ENCODE measurements at places on chromosomes 2 and 18.
A peak's percentile ranks its signal among the peaks of the same experiment; 100 is the strongest.

- no peak for DNase-seq
Measured at GRCh38 chr2:45862843-45863242, 211.4 kb downstream of the PRKCE start.

DNA sequence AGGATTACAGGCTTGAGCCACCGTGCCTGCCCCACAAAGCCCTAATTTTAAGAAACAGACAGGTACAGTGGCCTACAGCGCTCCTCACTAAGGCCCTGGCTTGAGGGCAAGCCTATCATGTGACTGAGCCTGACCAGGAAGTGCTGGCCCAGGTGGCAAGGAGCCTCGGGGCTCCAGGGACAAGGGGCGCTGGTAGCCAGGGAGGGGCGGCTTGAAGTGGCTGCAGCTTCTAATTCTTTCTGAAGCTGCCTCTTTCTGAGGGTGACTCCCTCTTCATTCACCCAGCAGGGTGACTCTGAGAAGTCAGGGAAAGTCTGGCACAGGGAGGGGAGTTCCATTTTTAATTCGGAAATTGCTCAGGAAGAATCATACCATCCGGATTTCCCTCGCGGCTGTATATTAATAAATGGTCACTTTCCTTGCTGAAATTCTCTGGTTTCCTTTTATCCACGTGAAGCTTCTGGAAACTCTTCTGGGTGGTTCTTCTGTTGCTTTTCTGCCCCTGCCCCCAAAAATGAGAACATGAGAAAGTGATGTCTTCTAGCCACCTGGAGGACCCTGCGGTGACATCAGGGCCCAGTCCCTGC, 115.7 kb downstream of the FAM210A start:
- DNase-seq, result no peak

DNA sequence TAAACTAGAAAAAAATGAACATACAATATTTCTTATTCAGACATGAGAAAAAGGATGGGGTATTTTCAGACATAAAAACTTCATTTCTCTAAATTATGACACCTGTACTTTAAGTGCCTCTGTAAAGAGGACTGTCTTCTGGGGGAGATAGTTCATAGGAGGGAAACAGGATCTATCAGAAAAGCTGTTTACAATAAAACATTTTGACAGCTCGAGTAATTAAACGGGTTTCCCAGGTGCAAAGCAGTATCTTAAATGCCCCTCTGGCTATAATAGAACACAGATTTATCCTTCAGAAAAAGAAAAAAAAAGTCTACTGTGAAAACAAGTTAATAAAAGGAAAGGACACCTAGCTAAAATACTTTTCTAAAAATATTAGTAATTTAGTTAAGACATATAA, 311.4 kb upstream of the UBE2E3 start:
- DNase-seq, result no peak

DNA sequence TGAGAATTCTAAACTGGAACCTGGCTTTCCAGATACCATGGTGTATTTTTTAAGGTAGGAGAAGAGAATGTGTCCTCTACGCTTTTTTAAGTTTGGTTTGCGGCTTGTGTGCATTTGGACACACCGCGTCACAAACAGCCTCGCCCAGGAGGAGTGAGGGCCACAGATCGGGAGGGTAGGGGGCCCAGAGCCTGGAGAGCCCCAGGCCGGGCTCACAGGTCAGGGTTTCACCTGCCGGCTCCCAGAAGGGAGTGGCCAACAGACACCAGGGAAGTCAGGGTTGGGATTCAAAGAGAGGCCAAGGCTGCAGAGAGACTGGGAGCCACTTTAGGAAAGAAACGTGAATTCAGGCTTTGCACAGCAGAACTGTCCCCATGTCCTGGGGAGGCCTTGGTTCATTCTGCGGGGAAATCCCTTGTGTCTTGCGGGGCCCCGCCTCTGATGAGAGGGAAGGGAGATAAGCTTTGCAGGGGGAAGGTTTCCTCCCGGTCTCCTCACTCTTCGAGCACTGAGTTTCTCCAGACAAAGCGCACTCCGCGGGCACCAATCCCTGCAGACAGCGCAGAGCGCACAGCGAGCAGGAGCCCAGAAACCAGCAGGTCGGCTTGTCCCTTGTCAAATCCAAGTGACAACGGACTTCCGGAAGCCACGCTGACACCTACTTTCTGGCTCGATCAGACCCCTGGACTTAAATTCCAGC, 2.0 kb upstream of the TUBB6 start:
- DNase-seq, result no peak

DNA sequence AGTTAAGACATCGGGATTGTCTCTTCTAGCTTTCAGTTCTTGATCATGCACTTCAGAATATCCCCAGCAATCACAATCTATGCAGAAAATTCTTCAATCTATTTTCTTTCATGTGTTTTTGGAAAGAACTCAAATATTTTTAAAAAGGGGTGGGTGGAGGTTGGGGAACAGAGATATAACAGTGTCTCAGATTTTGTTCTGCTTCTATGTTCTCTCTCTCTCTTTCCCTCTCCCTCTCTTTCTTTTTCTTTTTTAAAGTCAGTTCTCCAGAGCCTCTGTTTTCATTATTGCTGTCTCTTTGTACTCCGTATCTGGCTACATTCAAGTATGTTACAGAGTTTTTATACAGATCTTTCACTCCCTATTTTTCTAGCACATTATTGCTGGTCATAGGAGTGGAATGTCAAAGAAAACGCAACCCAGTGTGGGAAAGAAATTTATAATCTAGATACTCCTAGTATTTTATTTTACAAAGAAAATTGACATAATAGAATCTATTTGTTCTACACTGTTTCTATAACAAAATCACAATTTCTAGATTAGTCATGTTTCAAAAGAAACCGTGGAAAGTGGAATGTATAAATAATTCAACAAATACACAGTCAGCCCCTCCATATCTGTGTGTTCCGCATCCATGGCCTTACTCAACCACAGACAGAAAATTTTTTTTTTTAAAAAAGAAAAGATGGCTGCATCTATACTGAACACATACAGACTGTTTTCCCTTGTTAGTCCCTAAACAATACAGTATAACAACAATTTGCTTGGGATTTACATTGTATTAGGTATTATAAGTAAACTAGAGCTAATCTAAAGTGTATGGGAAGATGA, 11.2 kb upstream of the NEMP2 start:
- no peak for DNase-seq

DNA sequence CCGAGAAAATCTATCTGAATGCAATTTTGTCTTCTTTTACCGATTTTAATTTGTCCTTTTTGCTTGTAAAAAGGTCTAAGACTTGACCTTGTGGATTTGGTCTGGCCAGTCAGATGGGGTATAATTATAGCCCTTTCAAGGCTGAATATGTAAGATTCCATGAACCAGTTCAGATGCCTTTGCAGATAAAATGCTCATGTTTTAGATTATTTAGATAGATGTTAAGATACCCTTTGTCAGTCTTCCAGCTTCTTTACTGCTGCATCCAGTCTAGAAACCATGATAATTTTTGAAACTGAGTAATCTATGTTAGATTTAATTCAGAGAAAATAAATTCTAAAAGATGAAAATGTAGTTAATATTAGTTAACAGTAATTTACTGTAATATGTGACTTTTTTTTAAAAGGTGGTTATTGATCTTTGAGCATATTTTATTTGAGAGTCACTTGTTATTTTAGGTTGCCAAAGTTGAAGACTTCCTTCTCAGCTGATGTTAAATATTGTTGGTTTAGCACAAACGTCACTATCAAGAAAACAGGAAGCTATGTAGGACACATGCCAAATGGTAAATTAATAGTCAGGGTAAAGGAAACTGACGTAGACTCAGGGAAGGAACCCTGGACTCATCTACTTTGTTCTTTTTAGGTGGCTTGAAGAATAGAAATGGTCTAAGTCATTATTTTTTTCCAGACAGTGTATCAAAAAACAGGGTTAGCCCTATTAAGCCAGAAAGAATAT, 29.8 kb downstream of the BABAM2 start:
- no peak for DNase-seq

- no peak for DNase-seq
Measured at GRCh38 chr18:2207294-2207693, 364.0 kb downstream of the METTL4 start.

GRCh38 chr2:170216981-170217380, 39.0 kb downstream of the MYO3B start:
- DNase-seq, result no peak

- no peak for DNase-seq
Measured at GRCh38 chr2:106160786-106161261, 33.3 kb downstream of the UXS1 start.

DNA sequence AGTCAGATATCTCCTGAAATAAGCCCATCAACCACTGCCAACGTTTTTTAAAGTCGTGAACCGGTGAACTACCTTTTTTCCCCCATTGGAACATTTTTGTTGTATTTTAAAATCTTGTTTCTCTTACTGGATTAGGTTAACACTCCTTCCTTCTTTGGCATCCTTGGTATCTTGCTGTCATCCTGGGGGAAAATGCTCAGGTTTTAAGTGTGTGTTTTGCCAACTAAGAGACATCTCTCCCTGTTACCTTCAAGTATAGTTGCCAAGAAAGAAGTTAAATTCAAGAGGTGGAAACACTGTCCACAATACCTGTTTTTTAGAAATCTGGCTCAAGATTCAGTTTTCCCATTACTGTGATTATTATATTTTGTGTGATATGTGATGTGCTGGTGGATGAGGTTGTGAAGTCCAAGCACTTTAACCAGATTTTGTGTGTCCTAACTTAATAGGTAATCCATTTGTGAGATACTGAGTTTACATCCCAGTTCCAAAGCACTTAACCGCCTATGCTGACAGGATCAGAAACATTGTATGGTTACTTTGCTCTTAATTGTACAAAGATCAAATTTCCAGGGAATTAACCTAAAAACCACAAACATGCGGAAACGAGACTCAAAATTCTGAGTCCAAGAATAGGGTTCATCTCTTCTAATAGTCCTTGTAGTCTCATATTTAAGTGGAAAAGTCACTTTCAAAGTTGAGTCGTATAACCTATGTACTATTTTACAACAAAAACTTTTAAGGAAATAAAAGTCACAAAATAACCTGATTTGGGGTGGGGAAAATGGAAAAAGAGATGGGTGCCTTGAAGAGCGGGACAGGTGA, 1.3 kb upstream of the SP3 start:
- no peak for DNase-seq

DNA sequence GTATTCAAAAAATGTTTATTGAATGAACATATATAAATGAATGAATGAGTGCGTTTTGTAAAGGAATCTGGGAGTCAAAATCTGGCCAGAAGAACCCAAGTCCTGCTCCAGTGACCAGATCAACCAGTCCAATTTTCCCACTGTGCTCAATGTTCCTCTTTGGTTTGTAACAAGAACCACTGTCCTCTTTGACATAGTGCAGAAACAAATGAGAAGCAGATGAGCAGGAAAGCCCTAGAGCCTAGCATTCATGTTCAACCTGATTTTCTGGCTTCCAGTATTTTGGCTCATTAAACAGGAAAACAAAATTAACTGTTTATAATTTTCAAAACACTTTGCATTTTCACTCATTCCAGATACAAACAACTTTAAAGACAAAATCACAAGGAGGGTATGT, 23.2 kb downstream of the FAM124B start:
- no peak for DNase-seq

- DNase-seq, result peak; percentile 3
Measured at GRCh38 chr2:108908713-108909070, 80.3 kb downstream of the EDAR start.

GRCh38 chr2:2707206-2707991, 376.3 kb upstream of the MYT1L start:
- DNase-seq, result no peak

GRCh38 chr2:11930211-11930761, 183.9 kb downstream of the LPIN1 start:
- DNase-seq, result no peak

- no peak for DNase-seq
Measured at GRCh38 chr2:192544371-192544955, 349.7 kb upstream of the TMEFF2 start.

- no peak for DNase-seq
Measured at GRCh38 chr2:226660526-226660925, 139.1 kb downstream of the IRS1 start.

- no peak for DNase-seq
Measured at GRCh38 chr2:215535741-215536140, 99.9 kb upstream of the FN1 start.

- DNase-seq, result no peak
Measured at GRCh38 chr2:60536746-60537145, 16.7 kb downstream of the BCL11A start.

GRCh38 chr2:12714391-12715221, 2.1 kb upstream of the TRIB2 start:
- no peak for DNase-seq

DNA sequence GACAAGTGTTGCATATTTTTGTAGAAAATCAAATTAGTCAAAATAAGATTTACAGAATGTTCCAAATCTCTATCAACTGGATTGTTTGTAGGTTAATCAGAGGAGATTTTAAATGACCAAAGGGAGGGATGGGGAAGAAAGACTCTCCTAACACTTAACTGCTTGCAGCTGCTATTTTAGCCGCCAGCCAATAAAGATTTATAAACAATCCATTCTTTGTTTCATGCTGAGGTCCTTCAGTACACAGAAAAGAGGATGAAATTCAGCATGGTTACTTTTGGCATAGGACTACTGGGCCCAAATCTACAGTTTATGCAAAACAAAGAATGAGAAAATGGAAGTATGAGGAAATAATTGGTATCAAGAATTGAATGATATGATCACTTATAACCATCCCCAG, 86.4 kb upstream of the FN1 start:
- DNase-seq, result no peak

DNA sequence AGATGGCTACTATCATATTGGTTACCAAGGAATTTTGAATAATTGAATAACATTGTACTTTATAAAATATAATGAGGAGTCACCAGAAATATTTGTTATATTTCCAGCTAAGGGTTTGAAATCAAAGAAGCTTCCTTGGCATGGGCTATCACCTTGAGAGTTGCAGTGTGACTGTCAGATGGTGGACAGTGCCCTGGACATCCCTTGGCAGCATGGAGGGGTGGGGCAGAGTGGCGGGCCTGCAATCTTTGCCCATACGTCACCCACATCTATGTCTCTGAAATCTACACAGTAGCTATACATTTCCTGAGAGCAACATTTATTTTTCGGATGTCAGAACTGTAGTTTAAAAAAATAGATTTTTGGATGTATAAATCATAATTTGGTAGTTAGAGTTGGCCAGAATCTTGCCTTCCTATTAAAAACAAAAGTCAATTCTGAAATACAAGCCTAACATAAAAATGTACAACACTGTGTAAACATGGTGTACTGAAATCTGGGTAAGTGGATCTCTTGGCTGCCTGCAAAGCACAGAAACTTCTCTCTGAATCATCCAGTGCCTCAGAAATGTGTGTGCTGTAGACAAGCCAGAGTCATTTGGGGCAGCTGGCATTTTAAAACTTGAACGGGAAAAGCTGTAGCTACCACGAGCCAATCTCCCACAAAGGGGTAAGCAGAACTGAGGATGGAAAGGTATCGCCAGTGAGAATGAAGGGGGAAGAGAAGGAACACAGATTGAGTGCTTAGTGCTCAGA, 124.2 kb upstream of the ARHGAP28 start:
- DNase-seq, result no peak

GRCh38 chr2:207073412-207073800, 92.3 kb downstream of the KLF7 start:
- no peak for DNase-seq

All from iPS-NIHi11 (cell line).